ENCODE measurements at places on chromosomes 12 and 14. TPM values are rescaled to one million over a fixed set of nuclear protein-coding genes. Genes with fewer than 3 reads are reported as not detected.
A peak's percentile ranks its signal among the peaks of the same experiment; 100 is the strongest.

Gene IL22
- polyA plus RNA-seq, result not detected

- H3K4me3 ChIP-seq, result no peak overlapping the region
- H3K4me1 ChIP-seq, result peaks cover 27% of the 10 kb centered on the region
- no peaks in the 10 kb centered on the region for H3K27me3 ChIP-seq
- no peaks in the 10 kb centered on the region for H3K36me3 ChIP-seq
Measured at GRCh38 chr14:72796935-72797334, 97.0 kb downstream of the DPF3 start.

GRCh38 chr14:33810308-33810707, 140.6 kb downstream of the EGLN3 start:
- no peaks in the 10 kb centered on the region for H3K36me3 ChIP-seq
- no peak overlapping the region for H3K27ac ChIP-seq
- no peak for DNase-seq
- H3K4me1 ChIP-seq, result no peaks in the 10 kb centered on the region
- no peak overlapping the region for H3K4me3 ChIP-seq
- peaks cover 24% of the 10 kb centered on the region for H3K27me3 ChIP-seq

Gene IL31
- polyA plus RNA-seq, result not detected

GRCh38 chr12:107457362-107457935, 228.2 kb upstream of the PWP1 start:
- no peaks in the 10 kb centered on the region for H3K36me3 ChIP-seq
- no peak overlapping the region for H3K4me3 ChIP-seq
- no peak overlapping the region for H3K27ac ChIP-seq
- H3K27me3 ChIP-seq, result no peaks in the 10 kb centered on the region

DNA sequence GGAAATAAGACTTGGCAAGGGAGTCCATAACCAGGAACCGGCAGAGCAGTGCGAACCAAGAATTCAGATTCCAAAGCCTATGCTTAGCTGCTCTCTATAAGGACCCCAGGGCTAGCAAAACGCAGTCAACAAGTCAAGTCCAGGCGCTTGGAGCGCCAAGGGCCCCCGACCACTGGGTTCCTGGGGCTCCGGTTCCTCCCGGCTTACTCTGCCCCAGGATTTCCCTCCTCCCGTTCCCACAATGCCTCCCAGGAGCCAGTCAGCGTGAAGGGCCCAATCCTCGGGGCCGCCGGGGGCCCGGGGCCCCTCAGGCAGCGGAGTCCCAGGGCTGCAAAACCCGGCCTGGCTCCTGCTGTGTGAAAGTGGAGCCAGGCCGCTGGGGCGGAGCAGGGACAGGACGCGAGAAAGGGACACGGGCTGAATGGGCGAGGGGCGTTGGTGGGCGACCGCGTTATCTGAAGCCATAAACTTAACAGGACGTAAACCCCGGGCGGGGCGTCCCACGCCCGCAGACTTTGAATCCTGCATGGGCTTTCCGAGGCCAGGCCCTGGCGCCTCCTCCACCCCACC, 1.5 kb downstream of the KRT8 start:
- peaks cover 5% of the 10 kb centered on the region for H3K4me1 ChIP-seq
- peaks cover 13% of the 10 kb centered on the region for H3K27me3 ChIP-seq
- no peak overlapping the region for H3K27ac ChIP-seq
- H3K4me3 ChIP-seq, result peak overlapping the region; percentile 55
- DNase-seq, result peak; percentile 38
- H3K36me3 ChIP-seq, result no peaks in the 10 kb centered on the region

Gene TESPA1
- polyA plus RNA-seq, result 18.7 TPM

DNA sequence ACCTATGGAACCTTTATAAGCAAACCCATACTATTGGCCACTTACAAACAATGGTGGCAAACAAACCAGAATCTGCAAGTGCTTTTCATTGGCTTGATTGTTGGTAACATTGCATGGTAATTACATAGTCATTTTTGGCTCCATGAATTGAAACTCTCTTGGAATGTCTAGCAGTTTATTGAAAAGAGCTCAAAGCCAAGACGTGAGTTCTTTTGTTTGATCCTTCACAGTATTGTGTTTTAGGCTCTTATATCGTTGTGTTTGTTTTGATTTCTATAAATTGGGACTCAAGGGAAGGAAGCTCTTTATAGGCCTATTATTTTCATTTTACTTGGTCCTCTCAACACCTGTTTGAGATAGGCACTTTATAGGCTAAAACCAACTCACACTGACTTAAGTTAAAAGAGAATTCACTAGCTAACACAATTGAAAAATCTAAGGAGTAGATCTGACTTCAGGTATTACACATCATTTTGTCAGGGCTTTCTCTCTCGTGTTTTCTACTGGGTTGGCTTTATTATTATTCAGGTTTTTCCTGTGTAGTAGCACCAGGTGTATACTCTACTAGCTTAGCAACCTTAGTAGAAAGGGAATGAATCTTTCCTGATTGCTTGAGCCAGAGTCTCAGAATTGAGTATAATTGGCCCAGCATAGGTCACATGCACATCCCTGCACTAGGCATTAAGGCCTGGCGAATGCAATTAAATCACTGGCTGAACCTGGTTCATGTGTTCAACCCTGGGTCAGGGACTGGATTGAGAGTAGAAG, 341.4 kb downstream of the RAD51B start:
- no peaks in the 10 kb centered on the region for H3K27me3 ChIP-seq
- H3K27ac ChIP-seq, result no peak overlapping the region
- no peaks in the 10 kb centered on the region for H3K36me3 ChIP-seq
- H3K4me3 ChIP-seq, result no peak overlapping the region
- no peaks in the 10 kb centered on the region for H3K4me1 ChIP-seq
- no peak for DNase-seq

DNA sequence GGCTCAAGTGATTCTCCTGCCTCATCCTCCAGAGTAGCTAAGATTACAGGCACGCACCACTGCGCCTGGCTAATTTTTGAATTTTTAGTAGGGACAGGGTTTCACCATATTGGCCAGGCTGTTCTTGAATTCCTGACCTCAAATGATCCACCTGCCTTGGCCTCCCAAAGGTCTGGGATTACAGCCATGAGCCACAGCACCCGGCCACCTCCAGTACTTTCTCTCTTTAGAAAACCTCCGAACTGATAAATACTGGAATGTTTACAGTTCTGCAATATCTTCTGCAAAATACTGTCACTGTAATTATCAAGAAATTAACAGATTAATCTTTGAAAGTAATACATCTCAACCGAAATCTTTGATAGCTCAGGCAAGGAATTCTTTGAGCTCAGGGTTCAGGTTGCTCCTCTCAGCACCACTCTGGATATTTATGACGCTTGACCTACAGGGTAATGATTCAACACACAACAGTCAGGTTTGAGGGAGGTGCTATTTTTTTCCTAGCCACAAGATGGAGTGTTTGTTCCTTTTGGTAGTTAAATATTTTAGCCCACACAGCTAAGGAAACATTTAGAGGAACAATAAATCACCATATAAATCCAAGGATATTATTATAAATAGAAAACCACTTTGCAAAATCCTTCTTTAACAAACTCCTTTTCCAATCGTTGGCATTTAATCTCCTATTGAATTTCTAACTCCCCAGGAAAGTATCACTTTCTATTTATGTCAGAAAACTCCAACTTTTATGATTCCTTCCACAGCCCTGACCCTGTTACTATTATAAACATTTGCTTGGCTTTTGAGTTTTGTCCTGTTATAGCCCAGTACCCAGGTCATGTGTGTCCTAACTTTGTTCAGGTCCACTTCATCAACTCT, 48.6 kb upstream of the GTF2A1 start:
- peaks cover 19% of the 10 kb centered on the region for H3K27me3 ChIP-seq
- no peak overlapping the region for H3K4me3 ChIP-seq
- peak; percentile 24 for DNase-seq
- no peaks in the 10 kb centered on the region for H3K4me1 ChIP-seq
- H3K36me3 ChIP-seq, result no peaks in the 10 kb centered on the region
- no peak overlapping the region for H3K27ac ChIP-seq

GRCh38 chr14:101772770-101773169, 11.3 kb downstream of the PPP2R5C start:
- peaks cover 49% of the 10 kb centered on the region for H3K4me1 ChIP-seq
- no peaks in the 10 kb centered on the region for H3K27me3 ChIP-seq
- peak overlapping the region; percentile 32 for H3K4me3 ChIP-seq
- H3K27ac ChIP-seq, result no peak overlapping the region
- H3K36me3 ChIP-seq, result no peaks in the 10 kb centered on the region
